ENCODE measurements at places on chromosomes 13 and 19.
A peak's percentile ranks its signal among the peaks of the same experiment; 100 is the strongest.

GRCh38 chr13:54241719-54242118 lies 1213.1 kb downstream of the OLFM4 start:
- DNase-seq: no peak

- DNase-seq: no peak
Measured at GRCh38 chr13:96797136-96797535, 197.1 kb downstream of the OXGR1 start.

DNA sequence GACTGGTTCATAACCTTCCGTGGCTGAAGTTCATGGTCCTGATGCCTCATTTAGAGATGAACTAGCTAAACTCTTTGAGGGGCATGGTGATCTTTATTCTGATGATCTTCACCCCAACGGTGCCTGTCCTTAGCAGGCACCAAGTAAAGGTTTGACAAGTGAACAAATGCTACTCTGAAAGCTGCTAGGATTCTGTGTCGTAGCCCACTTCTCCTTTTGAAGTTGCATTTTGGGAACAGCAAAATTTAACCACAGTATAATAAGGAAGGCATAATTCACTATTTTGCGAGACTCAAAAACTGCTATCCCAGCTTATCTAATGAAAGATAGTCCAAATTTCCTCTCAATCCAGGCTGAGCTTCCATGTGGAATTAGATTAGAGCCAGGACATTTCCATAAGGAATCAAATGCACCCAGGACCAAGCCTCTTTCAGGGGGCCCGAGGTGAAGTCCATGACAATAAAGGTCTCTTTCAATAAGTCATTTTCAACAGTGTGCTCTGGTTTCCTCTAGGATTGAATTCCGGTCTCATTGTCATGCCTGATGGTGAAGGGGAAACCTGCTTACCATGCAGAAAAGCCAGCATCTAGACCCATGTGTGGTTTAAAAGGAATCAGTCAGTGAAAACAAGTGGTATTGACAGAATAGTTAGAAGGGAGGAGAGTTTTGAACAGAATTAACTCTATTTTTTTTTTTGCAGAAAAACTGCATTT lies 23.1 kb downstream of the SIAH3 start:
- DNase-seq: no peak

- no peak for DNase-seq
Measured at GRCh38 chr13:91574766-91575165, 176.3 kb downstream of the GPC5 start.

DNA sequence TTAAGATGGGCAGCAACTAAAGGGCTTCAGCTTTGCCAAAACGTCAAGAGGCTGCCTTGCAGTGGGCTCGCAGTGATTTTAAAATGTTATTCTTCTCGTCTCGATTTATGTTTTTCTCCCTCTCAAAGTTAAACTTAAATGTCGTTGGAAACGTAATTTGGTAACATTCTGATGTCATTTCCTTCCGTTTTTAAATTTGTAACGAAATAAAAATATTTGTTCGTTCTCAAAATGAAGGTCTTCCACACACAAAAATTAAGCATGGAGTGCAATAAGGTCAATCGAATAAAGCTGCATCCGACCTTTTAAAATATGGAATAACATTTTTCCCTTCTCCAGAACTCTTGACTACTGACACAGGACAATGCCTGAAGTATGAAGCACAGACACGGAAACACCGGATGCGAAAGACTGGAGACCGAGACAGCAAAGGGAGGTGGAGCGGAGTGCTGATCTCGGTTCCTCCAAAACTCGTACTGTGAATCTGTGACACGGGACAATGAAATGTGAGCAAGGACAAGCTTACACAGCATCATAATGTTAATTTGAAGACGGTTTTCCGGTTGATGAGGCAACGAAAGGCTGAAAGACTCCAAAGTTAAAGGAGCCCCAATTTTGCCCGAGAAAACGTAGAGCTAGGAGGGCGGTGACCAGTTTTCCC lies 850 bp downstream of the MTMR6 start:
- DNase-seq: peak; percentile 25

DNA sequence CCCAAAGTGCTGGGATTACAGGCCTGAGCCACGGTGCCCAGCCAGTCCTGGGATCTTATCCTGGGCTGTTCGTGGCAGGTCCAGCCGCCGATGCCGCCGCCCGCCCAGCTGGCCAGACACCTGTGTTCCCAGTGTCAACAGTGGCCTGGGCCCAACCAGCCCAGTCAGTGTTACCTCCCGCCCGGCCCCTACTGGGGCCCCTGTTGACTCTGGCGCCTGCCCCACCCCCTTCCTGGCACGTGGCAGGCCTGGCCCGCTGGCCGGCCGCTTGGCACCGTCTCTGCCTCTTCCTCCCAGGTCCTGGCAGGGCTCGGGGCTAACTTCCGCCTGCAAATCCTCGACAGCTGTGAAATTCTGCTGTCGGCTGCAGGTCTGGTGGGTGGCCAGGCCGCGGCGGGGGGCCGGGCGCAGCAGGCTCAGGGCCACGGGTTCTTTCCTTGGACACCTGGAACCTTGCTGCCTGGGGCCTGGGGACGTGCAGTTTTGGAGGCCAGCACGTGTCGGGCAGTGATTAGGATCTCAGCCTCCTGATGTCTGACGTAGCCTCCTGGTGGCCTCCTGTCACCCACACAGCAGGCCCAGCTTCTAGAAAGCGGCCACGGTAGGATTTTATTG lies 9.1 kb downstream of the ARID3A start:
- DNase-seq: no peak

DNA sequence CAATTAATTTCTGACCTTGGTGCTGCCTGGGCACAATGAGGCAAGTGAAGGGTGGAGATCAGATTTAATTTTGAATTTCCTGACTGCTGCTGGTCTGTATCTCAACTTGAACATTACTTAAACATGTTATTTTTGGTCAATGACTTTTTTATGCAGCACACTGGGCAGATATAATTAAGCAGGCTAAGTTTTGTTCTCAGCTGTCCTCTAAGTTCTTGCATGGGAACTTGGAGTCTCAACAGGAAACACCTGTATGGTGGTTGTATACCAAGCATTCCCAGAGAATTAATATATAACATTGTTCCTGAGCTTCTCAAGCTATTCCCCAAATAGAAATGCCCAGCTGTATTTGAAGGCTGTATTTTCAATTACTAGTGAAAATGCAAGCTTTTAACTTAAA lies 113.5 kb upstream of the EDNRB start:
- DNase-seq: no peak

DNA sequence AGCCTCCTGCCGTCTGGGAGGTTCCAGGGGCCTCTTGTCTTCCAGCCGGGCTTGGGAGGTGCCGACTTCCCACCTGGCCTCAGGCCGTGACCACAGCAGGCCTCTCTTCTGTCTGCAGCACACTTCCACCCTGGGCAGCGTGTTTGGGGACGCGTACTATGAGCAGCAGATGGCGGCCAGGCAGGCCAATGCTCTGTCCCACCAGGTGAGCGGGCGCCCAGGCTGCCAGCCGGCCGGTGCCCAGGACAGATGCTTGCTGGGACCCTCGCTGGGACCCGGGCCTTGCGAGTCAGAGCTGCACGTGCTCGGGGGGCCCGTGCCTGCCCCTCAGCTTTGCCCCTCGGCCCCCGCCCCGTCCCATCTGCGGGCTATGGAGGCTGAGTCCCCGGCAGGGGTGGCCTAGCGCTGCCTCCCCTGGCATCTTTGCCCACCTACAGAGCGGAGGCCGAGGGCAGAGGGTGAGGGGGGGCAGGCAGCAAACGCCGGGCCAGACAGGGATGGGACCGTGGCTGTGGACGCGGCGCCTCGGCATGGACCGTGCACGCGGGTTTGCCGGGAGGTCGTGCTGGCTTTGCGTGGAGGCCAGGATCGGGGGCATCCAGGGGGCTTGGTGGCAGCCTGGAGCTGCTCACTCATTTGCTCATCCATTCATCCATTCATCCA lies 16.2 kb downstream of the COMP start:
- DNase-seq: no peak

DNA sequence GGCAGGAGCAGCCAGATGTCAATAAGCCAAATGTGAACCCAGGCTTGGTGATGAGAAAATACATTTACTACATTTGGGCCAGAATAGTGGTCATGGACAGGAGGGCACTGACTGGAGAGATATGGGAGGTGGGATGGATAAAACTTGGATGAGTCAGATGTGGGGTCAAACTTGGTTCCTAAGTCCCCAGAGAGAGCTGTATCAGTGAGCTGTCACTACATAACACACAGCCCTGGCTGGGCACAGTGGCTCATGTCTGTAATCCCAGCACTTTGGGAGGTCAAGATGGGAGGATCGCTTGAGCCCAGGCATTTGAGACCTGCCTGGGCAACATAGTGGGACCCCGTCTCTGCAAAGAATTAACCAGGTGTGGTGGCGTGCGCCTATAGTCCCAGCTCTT lies 51.6 kb upstream of the EHD2 start:
- DNase-seq: no peak

DNA sequence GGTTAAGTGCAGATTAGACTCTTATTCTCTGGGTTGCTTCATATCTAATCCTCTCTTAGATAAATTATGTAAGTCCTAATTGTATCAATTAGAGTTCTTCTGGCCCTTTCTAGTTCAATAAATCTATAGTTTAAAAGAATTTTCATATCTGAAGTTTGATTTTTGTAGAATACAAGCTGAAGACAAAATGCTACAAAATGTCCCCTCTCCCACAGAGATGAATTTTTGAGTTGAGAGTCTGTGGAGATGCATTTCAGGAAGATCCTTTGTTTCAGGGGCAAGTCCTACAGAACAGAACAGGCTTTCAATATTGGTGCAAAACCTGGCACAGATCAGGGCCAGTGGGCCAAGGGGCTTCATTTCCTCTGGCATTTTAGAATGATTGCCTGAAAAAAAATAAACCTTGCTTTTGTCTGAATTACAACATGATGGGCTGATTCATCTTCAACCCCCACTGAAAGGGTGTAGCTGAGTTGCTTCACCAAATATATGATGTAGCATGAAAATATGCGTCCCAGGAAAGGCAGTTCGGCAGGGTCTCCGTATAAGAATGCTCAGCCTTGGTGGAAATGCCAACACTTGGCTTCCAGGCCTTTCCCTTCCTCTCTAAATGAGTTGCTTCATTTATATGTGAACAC lies 6.4 kb upstream of the IPO5 start:
- DNase-seq: no peak

DNA sequence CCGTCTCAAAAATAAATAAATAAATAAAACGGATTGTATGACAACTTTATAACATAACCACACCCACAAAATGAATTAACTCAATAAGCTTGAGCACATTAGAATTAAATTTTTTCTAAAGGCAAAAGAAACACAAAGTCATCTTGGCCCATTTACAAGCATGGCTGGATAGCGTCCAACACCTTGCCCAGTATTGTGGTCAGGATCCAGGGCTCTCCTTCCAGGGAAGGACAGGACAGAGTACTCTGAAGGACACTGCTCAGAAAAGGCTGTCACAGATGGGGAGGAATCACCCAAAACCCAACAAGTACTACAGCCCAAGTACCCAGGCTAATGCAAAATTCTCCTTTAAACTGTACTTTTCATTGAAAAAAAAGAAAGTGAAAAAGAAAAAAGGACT lies 27.1 kb downstream of the SUGP2 start:
- no peak for DNase-seq

DNA sequence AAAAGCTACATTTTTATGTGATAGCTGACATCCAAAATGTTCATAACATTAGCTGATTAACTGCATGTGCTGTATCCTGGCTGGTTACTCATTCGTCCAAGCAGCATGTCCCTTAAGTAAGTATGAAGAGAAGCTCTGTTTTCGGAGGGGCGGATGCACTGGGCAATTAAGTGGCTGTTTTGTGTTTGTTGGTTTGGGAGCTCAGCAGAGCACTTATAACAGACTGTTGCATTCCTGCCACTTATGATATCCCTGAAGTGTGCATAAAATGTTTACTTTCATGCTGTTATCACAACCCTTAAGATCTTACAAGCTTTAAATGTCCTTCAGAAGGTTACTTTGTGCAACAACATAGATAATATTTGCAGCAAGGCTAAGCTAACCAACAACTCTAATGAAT lies 264.1 kb downstream of the NALCN start:
- no peak for DNase-seq

DNA sequence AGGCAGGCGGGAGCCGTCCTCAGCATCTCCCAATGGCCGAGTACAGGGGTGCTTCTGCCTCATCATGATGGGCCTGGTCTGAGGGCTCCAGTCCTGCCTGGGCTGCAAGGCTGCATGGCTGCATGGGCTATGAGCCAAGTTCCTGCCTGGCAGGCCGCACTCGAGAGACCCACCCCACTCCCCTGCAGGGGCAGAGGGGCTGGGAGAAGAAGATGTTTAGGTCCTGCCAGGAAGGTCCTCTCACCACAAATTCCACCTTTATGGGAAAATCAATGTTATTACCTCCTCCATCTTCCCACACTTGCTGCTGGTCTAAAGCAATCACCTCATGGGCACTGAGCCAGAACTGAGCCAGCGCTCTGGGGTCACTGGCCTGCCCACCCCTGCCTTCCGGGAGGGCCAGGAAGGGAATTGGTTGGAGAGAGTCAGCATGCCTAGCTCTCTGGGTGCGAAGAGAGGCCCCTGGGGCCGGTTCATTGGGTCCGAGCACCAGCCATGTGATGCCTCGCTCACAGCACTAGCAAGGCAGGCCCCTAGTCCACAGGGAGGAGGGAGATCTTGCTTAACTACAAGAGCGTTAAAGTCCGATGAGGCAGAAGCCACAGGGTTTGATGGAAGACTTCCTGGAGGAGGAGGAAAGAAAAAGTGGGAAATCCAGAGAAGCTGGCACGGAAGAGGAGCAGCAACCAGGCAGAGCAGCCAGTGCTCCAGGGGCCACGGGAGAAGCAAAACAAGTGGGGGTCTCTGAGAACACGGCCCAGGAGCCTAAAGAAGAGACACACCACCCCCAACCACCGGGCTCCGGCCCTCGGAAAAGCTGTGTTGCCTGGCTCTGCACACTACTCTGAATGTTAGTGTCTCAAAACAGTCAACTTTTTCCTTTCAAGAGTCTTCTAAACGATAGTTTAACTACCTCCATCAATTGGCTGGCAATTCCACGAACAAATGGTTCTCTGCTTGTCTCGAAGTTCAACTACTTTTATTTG lies 63.1 kb downstream of the CEBPG start:
- no peak for DNase-seq

GRCh38 chr19:10228920-10229319 lies 2.2 kb downstream of the S1PR2 start:
- peak; percentile 20 for DNase-seq

GRCh38 chr13:39913928-39914327 lies 258.5 kb downstream of the COG6 start:
- DNase-seq: no peak

GRCh38 chr13:42707048-42707447 lies 74.3 kb upstream of the FAM216B start:
- DNase-seq: no peak

DNA sequence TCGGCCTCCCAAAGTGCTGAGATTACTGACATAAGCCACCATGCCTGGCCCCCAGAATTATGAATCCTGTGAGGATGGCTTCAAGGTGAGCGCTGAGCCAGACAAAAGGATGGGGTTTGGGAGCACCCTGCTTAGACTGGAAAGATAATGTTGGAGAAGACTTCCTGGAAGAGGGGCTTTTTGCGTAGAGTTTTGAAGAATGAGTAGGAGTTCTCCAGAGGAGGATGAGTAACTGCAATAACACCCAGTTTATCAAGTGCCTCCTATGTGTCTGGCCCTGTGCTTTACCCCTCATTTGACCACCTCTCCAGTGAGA lies 641 bp upstream of the GDF15 start:
- no peak for DNase-seq

- peak; percentile 49 for DNase-seq
Measured at GRCh38 chr13:75870397-75870903, 234.3 kb downstream of the LMO7 start.

- DNase-seq: no peak
Measured at GRCh38 chr13:27257233-27257568, 5.8 kb downstream of the RPL21 start.

- no peak for DNase-seq
Measured at GRCh38 chr13:98675837-98676236, 76.6 kb downstream of the SLC15A1 start.

GRCh38 chr19:29338480-29338879 lies 125.5 kb upstream of the UQCRFS1 start:
- DNase-seq: no peak

GRCh38 chr19:18677156-18677555 lies 6.3 kb upstream of the CRTC1 start:
- DNase-seq: no peak
